ENCODE measurements at places on chromosomes 4 and X.
A peak's percentile ranks its signal among the peaks of the same experiment; 100 is the strongest.

DNA sequence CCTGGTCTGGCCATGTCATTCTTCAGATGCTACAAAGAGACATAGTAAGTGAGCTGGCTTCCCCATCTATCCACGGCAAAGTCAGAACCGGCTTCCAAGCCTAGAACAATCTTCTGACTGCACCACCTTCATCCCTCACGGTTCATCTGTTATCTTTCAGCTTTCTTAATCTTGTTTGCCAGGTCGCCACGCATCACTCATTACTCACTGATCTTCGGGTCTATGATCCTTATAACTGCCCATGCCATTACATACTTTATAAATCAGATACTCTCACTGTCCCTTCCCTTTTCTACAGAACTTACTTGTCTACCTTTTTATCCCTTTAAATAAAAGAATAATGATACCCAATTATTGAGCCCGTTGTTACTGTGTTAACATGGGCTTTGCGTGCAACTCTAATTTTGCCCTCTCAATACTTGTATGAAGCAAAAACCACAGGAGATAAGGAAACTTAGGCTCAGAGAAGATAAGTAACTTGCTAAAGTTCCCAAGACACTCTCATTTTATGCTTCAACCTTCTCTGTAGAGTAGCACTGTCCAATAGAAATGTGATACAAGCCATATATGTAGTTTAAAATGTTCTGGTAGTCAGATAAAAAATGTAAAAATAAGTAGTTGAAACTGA, 171.7 kb downstream of the AMELX start:
- no peak for DNase-seq

DNA sequence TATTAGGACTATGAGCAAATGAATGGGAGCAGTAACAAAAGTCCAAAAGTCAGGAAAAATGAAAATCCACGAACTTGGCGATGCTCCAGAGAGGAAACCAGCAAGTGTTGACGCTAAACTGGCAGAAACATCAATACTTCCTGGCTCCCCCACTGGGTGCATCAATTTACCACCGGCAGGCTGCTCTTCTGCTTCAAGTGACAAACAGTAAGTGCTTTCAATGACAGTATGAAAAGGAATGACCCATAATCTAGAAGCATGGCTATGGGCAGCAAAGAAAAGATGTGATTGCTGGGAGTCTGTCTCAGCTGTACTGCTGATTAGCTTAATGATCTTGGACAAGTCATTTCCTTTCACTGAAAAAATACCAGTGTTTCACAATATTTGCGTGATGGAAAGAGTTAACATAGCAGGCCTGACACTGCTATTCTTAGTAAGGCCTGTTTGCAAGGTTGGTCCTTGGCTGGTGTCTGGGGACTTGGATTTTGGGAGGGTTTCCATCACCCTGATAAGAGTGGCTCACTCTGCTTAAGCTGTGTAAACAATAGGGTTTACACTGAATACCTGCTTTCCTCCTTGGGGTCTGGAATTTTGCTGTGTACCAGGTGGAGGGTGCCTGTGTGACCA, 8.7 kb downstream of the ATP11C start:
- DNase-seq: no peak

DNA sequence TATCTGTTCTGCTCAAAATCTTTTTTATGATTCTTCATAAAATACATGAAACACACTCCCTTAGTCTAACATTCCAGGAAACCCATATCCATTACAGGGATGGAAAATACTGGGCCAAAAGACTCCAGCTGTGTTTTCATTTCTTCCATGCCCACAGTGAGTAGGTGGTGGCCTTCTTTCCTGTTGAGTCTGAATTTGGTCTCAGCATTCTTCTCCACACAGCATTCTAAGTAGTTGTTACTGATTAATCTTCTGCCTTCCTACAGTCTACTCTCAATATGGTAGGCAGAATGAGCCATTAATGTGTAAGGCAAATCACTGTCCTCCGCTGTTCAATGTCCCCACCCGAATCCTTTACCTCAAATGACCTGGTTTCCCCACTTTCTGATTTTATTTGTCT, 370.6 kb upstream of the RPS6KA3 start:
- DNase-seq: no peak

GRCh38 chrX:10875995-10876394, 235.1 kb upstream of the HCCS start:
- DNase-seq: no peak

DNA sequence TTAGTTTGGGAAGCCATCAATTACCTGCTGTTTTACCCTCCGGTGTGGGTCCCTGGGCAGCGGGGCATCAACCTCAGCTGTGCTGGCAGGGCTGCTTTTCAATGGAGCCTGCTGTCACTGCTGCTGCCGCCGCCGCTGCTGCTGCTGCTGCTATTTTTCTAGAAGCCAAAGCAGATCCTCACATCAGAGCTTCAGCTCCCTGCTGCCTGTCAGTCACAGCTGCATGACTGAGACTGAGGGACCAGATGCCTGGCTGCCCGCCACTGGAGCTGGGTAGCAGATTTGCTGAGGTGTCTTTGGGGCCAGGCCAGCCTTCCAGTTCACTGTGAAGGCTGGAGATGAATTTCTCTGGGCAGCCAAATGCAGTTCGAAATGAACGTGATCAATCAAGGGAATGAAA, 200.3 kb upstream of the NHS start:
- DNase-seq: no peak

GRCh38 chr4:166277401-166277800, 404.4 kb downstream of the TLL1 start:
- DNase-seq: no peak

GRCh38 chrX:153411988-153412574, 809 bp downstream of the ZFP92 start:
- DNase-seq: no peak

DNA sequence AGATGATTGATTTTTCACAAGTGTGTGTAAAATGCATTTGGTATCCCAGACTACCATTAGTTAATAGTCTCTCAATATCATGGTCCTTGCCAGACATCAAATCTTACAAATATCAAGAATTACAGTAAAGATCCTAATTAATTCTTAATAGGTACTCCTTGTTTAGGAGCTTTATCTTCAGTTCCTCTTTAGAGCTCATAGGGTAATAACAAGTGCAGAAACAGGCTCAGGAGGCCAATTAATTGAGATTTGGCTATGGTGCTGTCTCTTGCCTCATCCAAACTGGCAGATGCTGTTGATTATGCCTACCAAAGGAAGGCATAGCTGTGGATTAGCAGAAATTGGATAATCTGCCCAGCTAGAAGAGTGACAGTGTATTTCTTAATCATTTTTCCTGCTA, 6.9 kb downstream of the MTMR1 start:
- no peak for DNase-seq

DNA sequence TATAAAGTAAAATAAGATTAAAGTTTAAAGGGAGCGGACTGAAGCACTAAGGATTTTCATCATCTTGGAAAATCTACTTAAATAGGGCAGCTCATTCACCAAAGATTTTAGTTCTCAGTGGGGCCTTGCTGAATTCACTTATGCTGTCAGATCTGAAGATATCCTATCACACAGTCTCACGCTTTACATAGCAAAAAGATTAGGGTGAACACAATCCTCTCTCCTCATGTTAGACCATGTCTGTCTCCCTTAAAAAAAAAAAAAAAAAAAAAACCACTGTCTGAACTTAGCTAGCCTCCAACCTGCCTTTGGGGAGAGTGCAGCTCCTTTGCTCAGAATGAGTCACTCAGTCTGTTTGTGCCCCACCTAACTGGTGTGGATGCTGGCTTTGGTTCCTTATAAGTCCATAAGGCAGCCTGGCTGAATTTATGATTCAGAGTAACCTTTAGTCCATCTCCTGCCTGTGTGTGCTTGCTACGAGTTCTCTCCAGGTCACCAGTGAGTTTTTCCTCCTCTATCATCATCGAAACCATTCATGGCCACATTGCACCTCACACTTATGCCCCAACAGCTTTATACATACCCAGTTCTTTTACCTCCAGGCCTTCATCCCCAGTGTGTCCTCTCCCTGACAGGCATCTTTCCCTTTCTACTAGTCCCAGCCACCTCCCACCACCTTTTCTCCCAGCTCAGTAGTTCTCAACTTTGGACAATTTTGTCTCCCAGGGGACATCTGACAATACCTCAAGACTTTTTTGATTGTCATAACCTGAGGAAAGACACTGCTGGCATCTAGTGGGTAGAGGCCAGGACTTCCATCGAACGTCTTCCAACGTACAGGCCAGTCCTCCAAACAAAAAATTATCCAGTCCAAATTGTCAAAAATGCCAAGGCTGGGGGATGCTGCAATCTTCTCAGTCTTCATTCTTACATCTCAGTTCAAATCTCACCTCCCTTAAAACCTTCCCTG, 220.7 kb upstream of the EMCN start:
- no peak for DNase-seq

DNA sequence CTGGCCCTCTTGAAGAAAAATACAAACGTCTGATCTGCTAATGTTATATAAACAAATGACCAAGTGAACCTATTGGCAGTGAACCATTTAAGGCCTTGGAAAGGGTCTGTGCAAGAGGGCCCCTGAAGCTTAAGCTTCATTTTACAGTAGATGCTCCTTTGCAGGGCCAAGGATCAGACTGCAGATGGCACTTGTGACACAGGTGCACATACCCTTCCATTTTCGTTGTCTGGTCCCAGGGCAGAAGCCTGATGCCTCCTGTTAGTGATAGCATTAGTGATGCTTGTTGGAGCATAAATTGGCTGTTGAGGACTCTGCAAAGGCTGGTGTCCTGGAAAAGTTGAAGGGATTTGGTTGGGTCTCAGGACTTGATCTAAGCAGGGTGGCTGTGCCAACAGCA, 46.5 kb downstream of the ETNPPL start:
- DNase-seq: no peak

DNA sequence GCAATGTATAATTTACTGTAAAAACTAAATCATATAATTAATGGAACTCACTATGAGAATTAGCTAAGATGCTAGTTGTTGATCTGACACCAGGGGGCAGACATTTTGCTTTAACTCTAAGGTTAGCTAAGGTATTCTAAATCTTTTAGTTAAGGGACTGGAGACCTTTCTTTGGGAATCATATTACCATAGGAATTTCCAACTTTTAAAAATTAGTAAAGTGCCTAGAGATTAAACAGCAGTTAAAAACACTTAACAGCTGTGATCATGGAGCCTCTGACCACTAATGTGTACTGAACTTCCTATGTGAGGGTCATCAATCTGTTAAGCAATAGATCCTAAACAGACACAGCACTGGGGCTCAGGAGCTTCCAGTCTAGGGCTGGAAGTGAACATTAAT, 226.6 kb downstream of the NSUN7 start:
- DNase-seq: peak; percentile 45

- DNase-seq: no peak
Observed at GRCh38 chr4:122797405-122798094, 29.1 kb upstream of the FGF2 start.

GRCh38 chrX:49075347-49075746, 1.5 kb upstream of the PRAF2 start:
- DNase-seq: no peak

- DNase-seq: no peak
Observed at GRCh38 chr4:121255986-121256750, 92.0 kb upstream of the TNIP3 start.

GRCh38 chrX:129529685-129530281, 6.5 kb upstream of the SMARCA1 start:
- no peak for DNase-seq

DNA sequence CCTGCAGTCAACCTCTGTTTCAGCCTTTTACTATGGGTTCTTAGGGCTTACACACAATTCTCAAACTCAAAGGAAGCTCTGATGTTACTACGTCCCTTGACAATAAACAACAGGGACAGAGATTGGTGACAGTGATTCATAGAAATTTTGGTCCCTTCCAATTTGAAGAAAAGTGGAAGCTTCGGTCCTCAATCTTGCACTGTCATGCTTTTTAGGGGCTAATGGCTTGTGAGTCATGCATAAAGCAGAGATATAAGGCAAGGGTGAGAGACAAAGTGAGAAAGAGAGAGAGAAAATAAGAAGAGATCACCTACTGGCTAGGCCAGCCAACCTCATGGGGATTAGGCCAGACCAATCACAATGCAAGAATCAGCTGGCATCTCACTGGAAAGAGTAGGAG, 63.2 kb upstream of the STARD8 start:
- DNase-seq: no peak

GRCh38 chrX:118872102-118872566, 48.5 kb downstream of the ZCCHC12 start:
- DNase-seq: no peak

GRCh38 chr4:139324620-139325019, 22.3 kb upstream of the NDUFC1 start:
- no peak for DNase-seq

DNA sequence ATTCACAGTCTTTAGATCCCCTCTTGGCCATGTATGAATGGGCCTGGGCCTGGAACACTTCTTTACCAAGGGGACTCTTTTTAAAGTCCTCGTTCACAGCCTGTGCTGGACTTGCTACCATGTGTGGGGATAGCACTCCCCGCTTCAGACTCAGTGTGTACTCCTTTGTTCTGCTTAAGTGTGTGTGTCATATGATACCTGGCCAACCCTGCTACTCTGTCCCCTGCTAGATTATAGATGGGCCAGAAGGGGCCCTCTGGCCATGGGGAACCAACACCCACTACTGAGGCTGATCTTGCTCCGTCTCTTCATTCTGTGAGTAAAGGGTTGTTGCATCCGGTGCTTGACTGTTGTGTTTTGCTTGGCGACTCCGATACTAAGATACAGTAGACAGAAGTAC, 8.0 kb downstream of the CCDC110 start:
- DNase-seq: no peak

GRCh38 chrX:129843459-129844306, at the start of gene ZDHHC9:
Gene ZDHHC9, minus strand, starts transcription at chrX:129843886. Its CDS starts 1,941 bp downstream, at chrX:129841945.
- DNase-seq: peak; percentile 86

DNA sequence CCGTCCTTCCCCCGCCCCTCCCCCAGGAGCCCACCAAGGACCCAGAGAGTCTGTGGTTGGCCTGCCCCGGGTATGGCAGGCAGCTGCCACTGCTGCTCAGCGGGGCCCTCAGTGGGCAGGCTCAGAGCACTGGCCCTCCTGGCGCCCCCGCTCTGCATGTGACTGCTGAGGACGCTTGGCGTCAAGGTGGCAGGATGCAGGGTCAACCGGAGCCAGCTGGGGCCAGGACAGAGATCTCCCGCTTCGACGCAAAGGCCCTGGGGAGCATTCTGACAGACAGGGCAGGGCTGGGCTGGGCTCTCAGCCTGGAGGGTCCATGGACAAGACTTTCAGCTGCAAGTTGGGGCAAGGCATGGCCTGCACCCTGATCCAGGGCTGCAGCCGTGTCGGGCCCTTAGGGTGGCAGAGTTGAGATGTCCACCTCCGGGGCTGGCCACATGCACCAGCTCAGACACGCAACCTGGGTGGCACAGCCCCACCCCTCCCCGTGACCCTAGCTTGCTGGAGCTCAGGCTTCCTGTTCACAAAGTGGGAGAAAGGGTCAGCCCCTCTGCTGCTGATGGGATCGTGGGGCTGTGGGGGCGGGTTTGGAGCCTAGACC, 30.3 kb downstream of the LRPAP1 start:
- DNase-seq: no peak

- DNase-seq: no peak
Observed at GRCh38 chr4:6502747-6503465, 30.5 kb upstream of the PPP2R2C start.

DNA sequence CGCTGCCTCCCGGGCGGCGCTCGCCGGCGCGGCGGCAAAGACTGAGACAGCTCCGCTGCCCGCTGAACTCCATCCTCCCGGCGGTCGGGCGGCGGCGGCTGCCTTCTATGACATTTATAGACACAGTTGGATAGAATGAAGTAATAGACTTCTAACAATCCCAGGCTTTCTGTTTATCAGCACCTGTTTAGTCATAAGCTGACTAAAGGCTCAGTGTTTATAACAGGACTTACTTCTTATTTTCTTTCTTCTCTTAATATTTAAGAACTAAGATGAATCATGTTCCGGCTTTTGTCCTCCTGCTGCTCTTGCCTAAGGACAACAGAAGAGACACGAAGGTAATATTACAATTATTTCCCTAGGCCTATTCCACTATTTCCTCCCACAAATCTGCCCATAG, 3.9 kb downstream of the ARL13A start:
- no peak for DNase-seq

All from germinal center (tissue), 1 donor.